ENCODE measurements at places on chromosomes 2 and 18.

- peak; percentile 31 for DNase-seq
Observed at GRCh38 chr2:199581935-199582360, 124.2 kb upstream of the SATB2 start.

- DNase-seq, result no peak
Observed at GRCh38 chr18:50111398-50111797, 83.5 kb downstream of the MYO5B start.

DNA sequence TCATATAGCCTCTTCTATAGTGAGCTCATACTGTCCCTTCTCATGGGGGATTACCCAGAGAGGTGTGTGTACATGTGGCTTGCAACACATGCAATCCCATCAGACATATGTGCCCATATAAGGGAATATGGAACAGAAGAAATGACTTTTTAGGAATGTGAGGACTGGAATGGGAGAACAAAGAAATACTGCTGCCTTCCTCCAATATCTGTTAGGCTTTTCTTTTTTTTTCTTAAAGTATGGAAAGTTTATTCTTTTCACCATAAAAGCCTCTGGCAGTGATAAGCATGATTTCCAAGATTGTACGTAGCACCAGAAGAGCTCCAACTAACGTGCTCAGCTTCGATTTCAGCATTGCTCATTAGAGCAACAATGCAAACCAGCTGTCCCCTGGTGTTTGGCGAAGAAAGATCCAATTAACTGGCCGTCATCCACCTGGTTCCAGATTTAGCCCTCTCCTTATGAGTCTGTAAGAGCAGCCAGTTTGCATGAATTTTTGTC, 113.6 kb downstream of the ADCYAP1 start:
- peak; percentile 77 for DNase-seq

DNA sequence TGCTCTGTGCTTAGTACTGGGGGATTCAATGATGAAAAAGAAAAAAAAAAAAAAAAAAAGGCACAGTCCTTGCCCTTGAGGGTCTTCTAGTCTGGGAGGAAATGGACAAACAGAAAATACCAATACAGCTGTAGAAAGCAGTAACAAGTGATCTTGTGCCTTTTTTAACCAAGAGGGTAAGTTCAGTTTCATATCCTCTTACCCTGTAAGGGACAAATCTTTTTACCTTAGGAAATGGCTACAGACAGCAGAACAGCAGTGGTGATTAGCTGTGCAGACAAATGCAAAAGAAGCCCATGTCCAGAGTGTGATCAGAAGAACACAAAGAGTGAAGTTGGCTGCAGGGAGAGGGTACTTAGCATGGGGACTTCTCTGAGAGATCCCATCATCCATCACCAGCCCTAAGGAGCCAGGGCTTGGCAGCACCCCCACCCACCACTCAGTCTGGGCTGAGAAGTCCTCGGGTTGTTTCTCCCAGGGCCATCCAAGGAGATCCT, 102.9 kb downstream of the ALPK2 start:
- DNase-seq, result no peak

- DNase-seq, result no peak
Observed at GRCh38 chr18:62999392-62999791, 284.1 kb downstream of the PHLPP1 start.

- no peak for DNase-seq
Observed at GRCh38 chr2:127400533-127400896, 12.7 kb upstream of the MAP3K2 start.

DNA sequence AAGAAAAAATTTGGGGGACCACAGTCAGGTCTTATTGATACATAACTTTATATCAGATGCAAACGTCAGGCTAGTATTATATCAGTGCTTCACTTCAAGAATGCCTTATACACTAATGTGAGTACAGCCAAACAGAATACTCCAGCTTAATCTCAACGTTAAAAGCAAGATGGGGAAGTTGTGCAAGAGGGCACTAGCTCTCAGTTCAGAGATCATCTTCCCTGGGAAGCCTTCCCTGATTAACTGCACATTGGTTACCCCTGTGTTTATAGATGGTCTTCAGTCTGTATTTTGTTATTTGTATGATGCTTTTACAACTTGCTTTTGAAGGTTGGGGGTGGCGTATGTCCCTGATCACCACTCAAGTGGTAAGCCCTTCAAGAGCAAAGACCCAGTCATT, 11.4 kb downstream of the EPAS1 start:
- no peak for DNase-seq

DNA sequence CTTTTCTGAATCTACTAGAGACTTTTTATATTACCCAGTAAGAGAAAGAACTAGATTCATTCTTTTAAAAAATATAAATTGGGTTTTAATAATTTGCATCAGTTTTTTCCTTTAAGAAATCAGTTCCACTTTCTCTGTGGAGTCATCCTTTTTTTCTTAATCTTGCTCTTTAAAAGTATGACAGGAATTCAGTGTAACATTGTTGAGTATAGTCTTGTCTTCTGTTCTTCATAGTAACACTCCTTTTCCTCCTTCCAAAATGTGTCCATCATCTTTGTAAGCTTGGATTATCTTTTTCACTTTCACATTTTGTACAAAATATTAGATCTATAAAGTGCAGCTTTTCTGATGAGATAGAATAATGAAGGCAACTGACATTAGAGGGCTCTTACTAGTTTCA, 135.4 kb downstream of the HAUS1 start:
- no peak for DNase-seq

- no peak for DNase-seq
Observed at GRCh38 chr2:140041239-140041638, 1261.0 kb upstream of the NXPH2 start.

DNA sequence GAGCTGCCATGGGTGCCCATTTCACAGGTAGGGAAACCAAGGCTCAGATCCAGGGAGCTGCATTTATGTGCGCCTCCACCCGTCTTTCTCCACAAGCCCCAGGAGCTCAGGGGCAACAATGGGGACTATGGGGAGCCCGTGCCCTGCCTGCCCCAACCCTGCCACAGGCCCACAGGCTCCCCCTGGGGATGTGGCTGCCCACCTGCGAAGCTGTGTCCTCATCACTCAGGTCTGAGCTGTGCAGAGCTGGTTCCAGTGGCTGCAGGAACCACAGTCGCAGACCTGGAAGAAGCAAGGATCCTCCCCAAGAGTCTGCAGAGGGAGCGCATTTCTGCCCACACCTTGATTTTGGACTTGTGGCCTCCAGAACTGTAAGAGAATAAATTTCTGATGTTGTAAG, 9.8 kb downstream of the TEKT4 start:
- no peak for DNase-seq

DNA sequence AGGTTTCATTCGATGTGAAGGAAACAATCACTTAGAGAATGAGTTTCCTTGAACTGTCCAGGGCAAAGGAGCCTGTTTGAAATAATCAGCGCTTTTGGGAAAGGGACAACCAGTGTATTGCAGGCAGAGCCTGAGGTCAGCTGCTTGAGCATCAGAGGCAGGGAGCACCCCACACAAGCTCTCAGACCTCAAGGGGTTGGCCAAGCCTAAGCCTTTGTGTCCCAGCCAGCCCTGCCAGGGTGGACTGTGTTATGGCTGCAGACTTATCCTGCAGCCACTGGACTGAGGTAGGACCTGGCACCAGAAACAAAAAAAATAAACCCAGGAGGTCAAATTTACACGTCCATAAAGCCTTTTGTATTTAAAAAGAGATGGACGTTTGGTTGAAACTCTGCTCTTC, 228.3 kb downstream of the SEPTIN10 start:
- no peak for DNase-seq

DNA sequence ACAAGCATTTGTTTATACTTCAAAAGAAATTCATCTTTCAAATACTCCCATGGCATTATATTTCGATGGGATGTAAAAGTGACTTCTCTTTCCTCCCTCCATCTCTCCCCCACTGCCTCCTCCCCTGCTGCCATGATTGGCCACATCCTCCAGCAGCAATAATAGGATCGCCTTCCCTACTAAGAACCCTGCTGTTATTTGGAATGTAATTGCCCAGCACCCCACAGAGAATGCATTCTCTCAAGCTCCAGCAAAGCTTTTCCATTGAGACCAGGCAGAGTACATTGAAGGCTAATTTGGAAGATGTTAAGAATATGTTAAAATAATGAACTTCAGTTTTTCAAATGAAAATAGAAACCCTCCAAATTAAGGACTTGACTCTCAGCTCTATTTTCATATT, 375.4 kb upstream of the ACVR2A start:
- peak; percentile 50 for DNase-seq

DNA sequence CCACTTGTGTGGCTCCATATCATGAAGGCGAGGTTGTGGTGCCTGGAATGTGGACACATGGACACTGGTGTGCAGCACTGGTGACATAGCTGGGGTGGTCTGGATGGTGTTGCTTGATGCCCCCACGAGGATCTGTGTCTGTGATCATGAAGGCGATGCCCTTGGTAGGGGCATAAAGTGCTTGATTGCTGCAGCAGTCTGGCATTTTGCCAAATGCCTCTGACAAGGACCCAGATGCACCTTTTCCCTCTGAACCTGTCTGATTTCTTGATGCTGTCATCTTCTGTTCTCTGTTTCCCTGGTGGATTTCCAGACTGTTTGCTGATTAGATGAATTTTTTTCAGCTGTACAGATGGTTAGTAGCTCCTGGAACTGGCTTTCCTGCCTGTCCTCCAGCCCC, 752.0 kb upstream of the HS6ST1 start:
- DNase-seq, result no peak

- DNase-seq, result peak; percentile 77
Observed at GRCh38 chr2:231795525-231796327, 9.5 kb downstream of the COPS7B start.

- no peak for DNase-seq
Observed at GRCh38 chr2:161367675-161368074, 48.4 kb upstream of the TBR1 start.
